ENCODE measurements at places on chromosomes 4 and X.

- no peak for DNase-seq
These were observed 141.7 kb downstream of the PAPSS1 start for GRCh38 chr4:107578321-107578720.

- DNase-seq: no peak
These were observed 69.2 kb downstream of the KIT start for GRCh38 chr4:54726907-54727306.

DNA sequence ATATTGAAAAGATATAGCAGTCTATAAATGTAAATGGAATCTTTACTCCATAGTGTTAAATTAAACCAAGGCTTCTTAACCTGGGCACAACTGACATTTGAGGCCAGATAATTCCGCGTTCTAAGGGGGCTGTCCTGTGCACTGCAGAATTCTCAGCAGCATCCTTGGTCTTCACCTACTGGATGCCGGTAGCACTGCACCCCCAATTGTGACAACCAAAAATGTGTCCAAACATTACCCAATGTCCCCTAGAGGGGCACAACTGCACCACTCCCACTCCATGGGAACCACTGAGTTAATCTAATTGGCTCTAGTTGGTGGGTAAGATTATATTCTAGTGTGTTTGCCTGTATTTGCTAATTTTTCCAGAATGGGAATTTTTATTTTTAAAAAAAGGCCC is 16.6 kb downstream of the AP1S2 start:
- DNase-seq: no peak

DNA sequence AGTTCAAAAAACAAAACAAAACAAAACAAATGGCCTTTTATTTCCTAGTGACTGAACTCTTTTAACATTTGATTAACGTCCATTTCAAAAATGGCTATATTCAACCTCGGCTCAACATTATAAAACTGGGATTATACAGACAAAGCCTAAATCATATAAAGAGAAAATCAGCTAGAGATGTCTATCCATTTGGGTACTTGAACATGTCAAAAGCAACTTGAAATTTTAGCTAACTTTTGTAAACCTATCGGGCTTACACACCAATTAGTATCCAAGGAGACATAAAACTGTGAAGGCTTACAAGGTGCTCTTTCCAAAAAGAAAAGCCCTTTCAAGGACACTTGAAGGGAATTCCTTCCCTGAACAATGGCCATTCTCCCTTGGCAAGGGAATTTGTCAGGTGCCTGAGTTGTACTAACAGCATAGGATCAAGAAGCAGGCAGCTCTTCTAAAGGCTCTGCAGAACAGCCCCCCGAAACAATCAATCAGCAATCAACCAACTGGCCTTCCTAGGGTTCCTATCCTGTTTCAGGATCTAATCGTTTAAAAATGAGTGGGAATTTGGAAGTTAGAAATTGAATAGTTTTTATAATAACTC is 633.7 kb upstream of the HTR2C start:
- no peak for DNase-seq

DNA sequence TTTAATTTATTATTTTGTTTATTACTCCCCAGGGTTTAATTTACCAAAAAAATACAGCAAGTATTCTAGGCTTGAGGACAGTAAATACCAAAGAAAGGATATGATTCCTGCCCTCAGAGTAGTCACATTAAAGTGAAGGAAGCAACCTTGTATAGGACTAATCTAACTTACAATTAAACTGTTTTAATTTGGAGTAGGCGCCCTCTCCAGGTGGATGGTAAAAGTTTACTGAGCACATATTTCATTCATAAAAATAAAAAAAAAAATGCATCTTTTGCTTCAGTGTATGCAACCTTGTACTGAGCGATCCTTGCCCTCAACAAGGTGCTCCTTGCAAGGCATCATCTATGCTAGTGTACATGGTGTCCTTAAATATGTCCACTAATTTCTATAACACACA is 72.0 kb upstream of the MAGEB16 start:
- DNase-seq: no peak

GRCh38 chr4:77488882-77489281 is 116.7 kb upstream of the CXCL13 start:
- DNase-seq: no peak

- no peak for DNase-seq
These were observed 193.4 kb downstream of the NR3C2 start for GRCh38 chr4:148248824-148249223.

DNA sequence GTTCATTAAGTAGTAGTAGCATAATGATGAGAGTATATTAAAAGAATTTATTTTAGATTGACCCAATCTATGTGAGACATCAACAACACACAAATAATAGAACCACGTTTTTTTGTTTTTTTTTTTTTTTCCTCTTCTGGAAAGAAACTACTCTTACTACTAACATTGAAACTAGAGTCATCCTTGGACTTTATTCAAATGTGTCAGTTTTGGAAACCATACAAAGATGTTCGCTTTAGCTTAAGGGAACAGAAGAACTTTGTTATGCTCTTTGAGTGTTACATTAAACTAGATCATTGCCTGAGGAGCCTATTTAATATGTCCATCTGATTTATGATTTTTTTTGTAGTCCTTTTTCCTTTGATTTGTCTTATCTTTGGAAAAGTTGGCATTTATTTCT is 166.7 kb downstream of the RPA4 start:
- DNase-seq: no peak

DNA sequence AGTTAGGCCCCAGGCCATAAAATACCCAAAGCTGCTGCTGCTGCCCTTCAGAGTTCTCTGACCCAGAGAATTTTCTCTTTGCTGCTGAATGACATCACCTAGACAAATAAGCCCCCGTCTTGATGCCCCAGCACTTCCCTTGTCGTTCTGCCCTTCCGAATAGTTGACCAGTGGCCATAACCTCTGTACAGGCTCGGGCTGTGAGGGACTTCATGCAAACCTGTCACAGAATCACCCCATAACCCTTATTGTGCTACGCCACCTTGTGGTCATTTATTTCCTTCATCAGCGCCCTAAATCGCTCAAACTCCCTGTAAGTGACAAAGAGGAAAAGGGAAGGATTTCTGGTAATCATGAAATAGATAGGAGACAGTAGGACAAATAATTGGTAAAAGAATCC is 18.8 kb downstream of the SPACA5 start:
- DNase-seq: no peak

DNA sequence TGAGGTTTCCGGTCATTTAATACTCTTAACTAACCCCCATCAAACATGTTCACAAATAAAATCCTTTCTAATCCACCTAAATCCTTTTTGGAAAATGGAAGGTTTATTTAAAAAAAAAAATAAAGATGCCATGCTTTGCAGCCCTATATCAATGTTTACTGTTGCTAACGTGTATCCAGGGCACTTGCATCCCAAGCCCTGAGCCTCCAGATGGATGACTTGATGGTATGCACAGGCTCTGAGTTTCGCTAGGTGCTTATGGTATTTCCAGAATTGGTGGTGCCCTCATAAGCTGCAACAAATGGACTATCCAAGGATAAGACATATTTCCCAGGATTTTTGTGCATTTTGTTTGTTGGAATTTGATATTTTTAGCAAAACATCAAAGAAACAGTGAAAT is 257.7 kb downstream of the PRDM5 start:
- no peak for DNase-seq

DNA sequence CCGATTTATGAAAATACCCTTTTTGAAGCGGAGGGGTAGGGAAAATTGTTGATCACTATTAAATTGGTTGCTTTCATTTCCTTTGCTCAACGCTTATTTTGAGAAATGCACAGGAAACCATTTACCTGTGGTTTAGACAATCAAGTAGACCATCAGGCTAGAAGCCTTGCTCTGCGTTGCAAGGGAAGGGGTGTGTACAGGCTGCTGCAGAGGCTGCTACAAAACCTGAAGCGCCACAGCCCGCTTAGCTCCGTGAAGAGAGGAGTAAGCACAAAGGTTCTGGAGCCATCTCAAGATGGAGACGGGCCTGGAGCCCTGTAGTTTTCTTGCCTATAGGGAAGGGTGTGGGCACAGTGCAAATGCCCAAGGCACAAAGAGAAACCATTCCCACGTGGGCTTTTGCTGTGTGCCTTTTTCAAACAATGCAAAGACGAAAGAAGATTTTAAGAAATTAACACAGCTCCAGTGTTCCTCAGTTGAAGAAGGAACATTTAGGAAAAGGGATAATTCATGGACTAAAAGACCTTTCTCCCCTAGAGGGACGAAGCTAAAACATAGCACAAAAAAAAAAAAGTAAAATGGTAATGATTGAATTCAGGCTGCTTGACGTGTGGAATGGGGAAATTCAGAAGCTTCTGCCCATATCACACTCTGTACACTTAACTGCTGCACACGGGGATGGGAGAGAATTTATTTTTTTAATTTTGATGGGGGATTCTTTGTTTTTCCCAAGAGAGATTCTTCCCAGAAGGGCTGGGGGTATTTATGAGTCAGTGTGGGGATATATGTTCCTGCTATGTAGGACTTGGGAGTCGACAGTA is 3.5 kb downstream of the TMSB4X start:
- DNase-seq: no peak

- DNase-seq: no peak
These were observed 11.3 kb upstream of the BTC start for GRCh38 chr4:74805601-74806000.

DNA sequence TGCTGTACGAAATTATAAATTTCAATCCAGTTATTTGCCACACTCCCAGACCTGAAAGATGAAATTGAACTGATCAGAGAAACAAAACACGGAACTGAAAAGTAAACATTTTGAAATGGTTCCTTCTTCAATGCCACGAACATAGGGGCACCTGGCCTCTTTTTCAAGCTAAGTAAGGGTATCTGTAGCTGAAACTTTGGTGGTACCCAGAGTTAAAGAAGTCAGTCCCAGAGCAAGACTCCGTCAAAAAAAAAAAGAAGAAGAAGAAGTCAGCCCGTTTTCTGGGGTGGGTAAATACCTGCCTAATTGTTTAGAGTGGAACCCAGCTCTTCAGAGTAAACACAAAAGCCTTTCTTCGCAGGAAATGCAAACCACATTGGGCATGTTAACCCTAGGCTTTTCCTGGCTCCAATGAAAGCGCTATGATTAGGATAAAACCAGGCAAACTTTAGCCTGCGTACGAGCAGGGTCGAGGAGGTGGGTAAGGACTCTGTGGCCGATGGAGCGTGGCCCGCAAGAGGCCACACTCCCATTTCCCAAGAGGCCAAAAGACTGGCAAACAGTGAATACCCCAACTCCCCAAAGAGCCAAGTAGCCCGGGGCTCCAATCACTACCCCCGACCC is 1.3 kb downstream of the ANTXR2 start:
- no peak for DNase-seq

DNA sequence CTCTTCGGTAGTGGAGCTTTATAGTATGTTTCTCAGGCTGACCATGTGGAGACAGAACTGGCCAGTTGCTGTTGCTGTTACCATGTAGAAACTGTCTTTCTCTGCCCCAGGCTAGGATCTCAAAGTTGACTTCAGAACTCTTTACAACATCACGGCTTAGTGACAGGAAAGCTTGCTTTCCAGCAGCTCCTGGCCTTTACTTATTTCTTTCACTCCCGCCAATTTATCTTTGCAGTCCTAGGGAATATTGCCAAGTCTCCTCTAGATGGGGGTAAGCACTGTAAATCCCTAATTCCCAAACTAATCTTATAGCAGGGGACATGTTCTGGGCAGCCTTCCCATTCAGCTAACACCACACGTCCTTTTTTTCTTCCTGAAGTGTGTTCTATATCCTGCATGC is 631.6 kb downstream of the SPRY1 start:
- no peak for DNase-seq

DNA sequence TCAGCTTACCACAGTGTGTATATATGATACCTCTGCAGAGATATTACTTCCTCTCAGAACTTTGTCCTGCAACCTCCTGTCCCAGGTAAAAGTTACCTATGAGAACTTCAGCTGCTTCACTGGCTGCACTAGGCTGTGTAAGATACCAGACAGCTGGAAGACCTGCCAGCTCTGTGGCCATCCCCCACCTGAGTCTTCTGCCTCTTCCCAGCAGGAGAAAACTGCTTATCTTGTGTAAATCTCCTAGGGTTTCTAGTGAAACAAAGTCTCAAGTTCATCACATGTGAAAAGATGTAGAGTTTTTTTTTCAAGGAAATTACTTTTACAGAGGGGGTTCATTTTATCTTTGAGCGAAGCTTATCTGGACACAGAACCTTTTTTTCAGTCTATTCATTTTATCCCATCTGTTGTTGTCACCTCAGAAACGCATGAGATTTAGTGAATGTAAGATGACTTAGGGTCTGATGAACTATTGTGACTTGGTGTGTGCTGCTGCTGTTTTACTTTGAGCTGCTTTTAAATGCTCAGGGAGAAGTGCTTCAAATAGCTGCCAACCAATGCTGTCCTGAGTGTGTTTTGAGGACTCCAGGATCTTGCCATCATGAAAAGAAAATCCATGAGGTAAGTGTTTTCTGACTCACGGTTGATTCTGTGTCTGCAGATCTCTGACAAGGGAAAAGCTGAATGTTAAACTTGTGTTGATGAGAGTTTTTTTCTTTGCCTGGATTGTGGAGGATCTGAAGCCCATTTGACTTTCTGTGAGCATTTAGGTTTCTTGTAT is 187.8 kb downstream of the FRAS1 start:
- no peak for DNase-seq

GRCh38 chrX:135596495-135596894 is 76.0 kb downstream of the INTS6L start:
- DNase-seq: no peak

- DNase-seq: no peak
These were observed 1234.8 kb downstream of the ADGRL3 start for GRCh38 chr4:62434921-62435320.

GRCh38 chr4:169791527-169792156 is 33.9 kb upstream of the HPF1 start:
- peak; percentile 17 for DNase-seq

- DNase-seq: no peak
These were observed 62.7 kb downstream of the GAB1 start for GRCh38 chr4:143399113-143399949.

DNA sequence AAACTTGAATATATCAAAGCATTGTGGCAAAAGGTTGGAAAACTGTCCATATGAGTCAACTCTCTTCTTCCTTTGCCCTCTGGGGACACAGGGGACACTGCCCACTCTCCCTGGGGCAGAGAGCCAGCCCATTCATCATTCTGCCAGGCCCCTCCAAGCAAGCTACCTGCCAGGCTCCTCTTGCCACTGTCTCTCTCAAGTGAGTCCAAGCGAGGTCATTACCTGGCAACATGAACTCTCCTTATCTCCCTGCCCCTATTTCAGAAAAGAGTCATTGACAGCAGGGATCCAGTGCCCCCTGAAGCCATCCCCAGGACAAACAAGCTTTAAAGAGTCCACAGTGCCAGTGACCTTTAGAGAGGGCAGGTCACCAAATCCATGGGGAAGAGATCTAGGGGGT is 312.7 kb upstream of the PPARGC1A start:
- DNase-seq: no peak
